ENCODE measurements at places on chromosomes 16 and 17.

GRCh38 chr17:52030052-52030451 lies 128.5 kb downstream of the CA10 start:
- DNase-seq = no peak

- DNase-seq = no peak
Observed at GRCh38 chr17:74153821-74154430, 49.6 kb upstream of the RPL38 start.

DNA sequence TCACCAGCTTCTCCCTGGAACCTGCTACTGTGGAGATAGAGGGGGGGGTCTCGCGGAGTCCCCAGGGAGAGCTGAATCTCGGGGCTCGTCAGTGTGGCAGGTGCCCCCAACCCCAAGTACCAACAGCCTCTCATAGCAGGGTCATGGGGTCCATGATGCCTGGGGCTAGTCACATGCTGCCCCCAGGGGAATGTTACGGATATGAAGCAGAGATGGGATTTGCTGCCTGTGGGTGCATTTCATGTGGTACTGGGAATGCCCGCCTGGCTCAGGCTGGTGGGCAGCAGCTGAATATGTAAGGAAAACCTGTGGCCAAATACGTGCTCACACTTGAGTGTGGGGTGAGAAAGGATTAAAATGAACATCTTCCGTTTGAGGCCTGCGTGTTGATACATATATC lies 49.4 kb downstream of the MEAK7 start:
- DNase-seq = no peak

DNA sequence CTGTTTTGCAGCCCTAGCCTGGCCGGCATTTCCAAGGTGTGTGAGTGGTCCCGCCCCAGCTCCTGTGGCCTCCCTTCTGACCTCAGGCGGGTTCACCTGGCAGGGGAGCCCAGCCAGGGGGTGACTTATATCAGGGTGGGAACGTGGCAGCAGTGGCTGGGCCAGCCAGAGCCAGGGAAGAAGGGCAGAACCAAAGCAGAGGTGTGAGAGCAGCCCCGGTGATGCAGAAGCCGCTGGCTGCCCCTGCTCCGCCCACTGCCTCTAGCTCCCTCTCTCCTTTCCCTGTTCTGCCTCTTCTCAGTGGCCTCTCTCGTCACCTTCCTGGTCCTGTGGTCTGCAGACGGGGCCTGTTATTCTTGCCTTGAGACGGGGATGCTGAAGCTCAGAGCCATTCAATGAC lies 12.1 kb downstream of the MGAT5B start:
- DNase-seq = no peak

- DNase-seq = no peak
Observed at GRCh38 chr17:21742326-21742725, 50.0 kb downstream of the KCNJ18 start.

DNA sequence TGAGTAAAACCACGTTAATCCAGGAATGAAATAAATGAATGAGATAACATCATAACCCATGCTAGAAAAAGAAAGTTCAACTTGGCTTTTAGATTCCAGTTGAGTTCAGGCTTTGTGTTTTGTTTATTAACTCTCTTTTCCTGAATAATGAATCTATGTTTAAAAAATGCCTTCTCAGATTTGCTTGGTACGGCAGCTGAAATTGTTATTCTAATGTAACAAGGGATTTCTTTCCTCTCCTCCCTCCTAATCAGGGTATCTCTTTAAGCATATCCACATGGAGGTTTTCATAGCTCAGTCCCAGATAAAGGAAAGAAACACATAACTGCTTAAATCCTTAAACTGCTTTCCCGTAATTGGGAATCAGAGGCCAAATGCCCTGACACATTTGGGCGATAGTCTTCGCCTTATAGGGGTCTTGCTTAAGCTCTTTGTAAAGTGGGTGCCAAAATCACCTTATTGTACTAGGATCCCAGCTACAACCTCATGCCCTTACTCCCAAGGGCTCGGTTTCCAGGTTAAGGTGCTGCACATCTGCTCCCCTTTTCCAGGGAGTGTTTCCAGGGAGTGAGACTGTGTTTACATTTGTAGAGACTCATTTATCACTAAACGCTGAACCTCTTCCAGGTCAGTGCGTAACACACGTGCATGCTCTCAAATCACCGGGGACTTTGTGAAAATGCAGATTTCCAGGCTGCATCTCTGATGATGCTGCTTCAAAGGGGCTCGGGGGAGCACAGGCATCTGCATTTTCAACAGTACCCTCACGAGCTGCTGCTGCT lies 142.8 kb upstream of the FOXF1 start:
- DNase-seq = no peak

GRCh38 chr17:49234509-49235080 lies 4.0 kb upstream of the PHOSPHO1 start:
- DNase-seq = no peak

GRCh38 chr17:73588891-73589290 lies 55.4 kb downstream of the SDK2 start:
- DNase-seq = peak; percentile 45

DNA sequence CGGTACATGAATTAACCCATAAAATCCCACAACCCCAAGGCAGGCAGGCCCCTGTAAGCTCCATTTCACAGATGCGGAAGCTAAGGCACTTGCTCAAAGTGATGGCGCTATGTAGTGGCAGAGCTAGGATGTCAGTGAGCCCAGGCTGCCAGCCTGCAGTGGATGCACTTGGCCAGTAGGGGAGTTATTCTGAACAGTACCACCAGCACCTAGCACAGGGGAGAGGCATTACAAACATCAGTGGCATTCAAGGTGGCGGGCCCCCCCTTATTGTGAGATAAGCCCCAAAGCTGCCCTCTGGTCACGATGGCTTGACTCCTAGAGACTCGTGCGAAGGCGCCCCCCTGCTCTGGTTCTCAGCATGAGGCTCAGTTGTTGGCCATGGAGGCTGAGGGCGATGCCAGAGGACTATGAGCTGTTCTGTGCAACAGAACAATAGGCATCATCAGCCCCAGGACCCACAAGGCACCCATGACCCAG lies 33.8 kb downstream of the GTF3C1 start:
- peak; percentile 5 for DNase-seq

GRCh38 chr17:61177351-61177750 lies 222.3 kb upstream of the TBX2 start:
- DNase-seq = no peak

GRCh38 chr17:51711581-51711980 lies 446.9 kb downstream of the CA10 start:
- no peak for DNase-seq

GRCh38 chr17:82487910-82488309 lies 29.4 kb downstream of the NARF start:
- no peak for DNase-seq

- DNase-seq = no peak
Observed at GRCh38 chr16:72468582-72468981, 296.6 kb upstream of the PMFBP1 start.

- DNase-seq = no peak
Observed at GRCh38 chr17:11554042-11554441, 44.2 kb upstream of the DNAH9 start.

DNA sequence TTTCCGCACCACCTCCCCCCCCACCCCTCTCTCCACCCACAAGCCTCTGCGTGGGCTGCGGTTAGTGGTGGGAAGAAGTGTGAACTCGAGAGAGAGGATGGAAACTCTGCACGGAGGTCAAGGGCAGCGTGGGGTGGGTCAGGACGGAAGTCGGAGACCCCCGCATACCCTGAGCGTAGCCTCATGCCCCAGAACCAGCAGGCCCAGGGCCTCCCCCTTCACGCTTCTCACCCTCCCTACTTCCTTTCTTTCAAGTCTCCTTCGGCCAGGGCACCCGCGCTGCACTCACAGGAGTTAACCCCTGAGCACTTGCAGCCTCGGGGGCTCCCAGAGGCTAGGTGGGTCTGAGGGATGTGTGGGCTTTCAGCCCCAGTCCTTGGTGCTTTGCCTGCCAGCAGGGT lies 9.2 kb downstream of the TBKBP1 start:
- DNase-seq = no peak

DNA sequence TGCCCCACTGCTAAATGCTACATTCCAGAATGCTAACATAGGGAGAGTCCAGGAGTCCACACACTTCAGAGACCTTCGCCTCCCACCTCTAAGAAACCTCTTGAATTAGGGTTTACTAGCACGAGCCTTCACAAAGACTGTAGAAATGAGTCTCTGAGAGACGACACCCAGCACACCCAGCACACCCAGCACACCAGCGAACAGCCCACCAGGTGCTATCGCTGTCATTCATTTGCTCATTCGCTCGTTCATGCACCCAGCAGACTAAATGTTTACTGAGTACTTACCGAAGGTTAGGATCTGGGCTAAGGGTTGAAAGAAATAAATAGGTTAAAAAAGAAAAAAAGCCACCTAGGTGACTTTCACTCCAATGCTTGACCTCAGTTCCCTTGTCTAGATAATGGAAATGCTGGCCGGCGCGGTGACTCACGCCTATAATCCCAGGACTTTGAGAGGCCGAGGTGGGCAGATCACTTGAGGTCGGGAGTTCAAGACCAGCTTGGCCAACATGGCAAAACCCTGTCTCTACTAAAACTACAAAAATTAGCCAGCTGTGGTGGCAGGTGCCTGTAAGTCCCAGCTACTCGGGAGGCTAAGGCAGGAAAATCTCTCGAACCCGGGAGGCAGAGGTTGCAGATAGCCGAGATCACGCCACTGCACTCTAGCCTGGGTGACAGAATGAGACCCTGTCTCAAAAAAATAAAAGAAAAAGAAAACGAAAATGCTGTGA lies 100.8 kb downstream of the ADCY9 start:
- no peak for DNase-seq

- no peak for DNase-seq
Observed at GRCh38 chr17:77132411-77133086, 8.2 kb upstream of the SEC14L1 start.

GRCh38 chr17:29179232-29180033 lies 765 bp downstream of the MYO18A start:
- DNase-seq = peak; percentile 38

GRCh38 chr16:77882358-77882757 lies 94.0 kb downstream of the VAT1L start:
- DNase-seq = no peak

DNA sequence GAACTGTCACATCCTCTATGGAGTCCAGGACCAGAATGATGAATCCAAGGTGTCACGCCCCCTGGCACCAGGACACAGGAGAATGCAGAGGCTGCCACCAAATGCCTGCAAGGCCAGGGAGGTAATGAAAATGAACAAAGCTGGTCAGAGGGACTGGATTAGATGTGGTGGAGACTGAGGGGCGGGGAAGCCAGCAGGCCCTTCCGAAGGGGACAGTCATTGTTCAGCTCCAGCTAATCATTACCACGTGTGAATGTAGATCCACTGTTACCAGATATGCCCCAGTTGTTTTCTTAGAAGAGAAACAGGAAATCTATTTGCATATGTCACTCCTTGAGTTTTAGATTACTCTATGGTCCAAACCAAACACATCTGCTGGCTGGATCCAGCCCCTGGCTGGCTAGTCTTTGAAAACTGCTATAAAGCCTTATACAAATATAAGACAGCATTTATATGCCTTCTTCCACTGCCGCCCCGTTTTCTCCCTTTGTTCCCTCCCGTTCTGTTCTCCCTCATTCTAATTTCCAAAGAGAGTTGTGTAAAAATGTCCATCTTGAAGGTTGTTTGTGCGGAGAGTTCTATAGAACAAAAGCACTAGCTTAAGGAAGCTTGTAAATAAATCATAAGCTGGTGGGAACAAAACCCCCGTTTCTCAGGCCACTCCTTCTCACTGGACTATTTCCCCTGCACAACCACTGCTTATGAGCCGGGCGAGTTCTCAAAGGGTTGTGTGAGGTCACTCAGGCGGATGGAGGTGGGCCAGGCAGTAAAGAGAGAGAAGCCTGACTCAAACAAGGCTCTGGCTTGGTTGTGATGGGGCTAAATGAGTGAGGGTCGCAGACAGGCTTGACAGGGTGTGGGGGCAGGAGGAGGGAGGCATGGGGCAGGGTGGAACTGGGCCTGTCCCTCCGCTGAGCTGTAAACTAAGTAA lies 14.2 kb downstream of the CRYM start:
- no peak for DNase-seq

DNA sequence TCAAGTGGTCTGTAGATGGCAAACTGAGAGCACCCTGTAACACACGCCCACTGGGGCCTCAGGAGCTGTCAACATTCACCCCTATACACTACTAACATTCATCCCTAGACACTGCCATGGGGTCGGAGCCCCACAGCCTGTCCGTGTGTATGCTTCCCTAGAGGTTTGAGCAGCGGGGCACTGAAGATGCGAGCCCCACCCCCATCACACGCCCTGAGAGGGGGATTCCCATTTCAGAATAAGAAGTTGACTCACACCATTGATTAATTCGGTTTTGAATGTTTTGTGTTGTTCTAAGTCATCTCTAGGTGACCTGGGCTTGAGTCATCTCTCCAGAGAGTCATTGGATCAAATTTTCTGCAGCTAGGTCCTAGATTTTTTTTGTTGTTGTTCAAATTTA lies 37.3 kb upstream of the MMD start:
- no peak for DNase-seq

DNA sequence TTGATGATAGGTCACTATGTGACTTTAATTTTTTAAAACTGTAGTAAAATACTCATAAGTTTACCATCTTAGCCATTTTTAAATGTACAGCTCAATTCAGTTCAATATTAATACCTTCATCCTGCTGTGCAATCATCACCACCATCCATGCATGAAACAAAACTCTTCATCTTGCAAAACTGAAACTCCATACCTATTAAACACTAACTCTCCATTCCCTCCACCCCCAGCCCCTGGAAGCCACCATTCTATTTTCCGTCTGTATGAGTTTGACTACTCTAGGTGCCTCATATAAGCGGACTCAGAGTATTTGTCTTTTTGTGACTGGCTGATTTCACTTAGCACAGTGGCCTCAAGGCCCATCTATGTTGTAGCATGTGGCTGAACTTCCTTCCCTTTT lies 9.4 kb upstream of the CNEP1R1 start:
- DNase-seq = no peak

GRCh38 chr17:55334881-55335540 lies 70.3 kb downstream of the HLF start:
- DNase-seq = no peak

- DNase-seq = no peak
Observed at GRCh38 chr17:14209215-14209614, 27.4 kb downstream of the CDRT15 start.

GRCh38 chr17:49699966-49700575 lies 7.7 kb downstream of the SLC35B1 start:
- peak; percentile 72 for DNase-seq

- peak; percentile 4 for DNase-seq
Observed at GRCh38 chr17:8628609-8629169, 1.8 kb downstream of the MYH10 start.

- DNase-seq = no peak
Observed at GRCh38 chr17:82519971-82520903, 705 bp downstream of the FOXK2 start.

DNA sequence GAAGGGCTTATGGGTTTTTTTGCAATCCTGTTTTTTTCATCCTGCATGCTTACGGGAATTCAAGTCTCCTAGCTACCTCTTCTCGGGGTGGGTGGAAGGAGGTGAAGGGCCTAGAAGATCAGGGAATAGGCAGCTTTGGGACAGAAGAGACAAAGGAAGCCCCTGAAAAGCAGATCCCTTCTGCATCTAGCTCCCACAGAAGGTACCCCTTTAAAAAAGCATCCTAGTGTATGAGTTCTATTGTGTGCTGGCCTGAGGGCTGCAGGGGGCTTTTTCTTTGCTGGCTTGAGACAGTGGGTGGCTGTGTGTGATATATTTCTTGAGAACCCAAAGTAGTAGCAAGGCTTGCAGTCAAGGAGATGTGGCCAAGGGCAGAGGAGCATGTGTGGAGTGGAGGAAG lies 330.5 kb downstream of the MAF start:
- no peak for DNase-seq

GRCh38 chr17:18933102-18934058 lies 18.6 kb upstream of the SLC5A10 start:
- no peak for DNase-seq

- no peak for DNase-seq
Observed at GRCh38 chr16:78463591-78463990, 364.1 kb downstream of the WWOX start.
